ENCODE measurements at places on chromosomes 13 and 19.
A peak's percentile ranks its signal among the peaks of the same experiment; 100 is the strongest.

GRCh38 chr19:41334793-41335192 lies 18.9 kb downstream of the TGFB1 start:
- DNase-seq, result no peak

GRCh38 chr19:6970443-6970842 lies 50.8 kb downstream of the MBD3L2B start:
- DNase-seq, result no peak

DNA sequence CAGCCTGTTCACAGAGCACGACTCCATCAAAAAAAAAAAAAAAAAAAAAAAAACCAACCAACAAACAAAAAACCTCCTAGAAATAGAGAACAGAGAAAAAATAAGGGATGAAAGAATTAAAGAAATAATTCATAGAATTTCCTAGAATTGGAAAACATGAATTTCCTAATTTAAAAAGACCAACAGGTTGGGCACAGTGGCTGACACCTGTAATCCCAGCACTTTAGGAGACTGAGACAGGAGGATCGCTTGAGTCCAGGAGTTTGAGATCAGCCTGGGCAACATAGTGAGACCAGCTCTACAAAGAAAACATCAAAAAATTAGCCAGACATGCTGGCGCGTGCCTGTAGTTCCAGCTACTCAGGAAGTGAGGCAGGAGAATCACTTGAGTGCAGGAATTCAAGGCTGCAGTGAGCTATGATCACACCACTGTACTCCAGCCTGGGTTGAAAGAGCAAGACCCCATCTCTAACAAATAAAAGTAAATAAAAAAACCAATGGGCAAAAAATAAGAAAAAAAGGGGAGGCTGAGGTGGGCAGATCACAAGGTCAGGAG lies 6.5 kb downstream of the SPART start:
- no peak for DNase-seq

- DNase-seq, result no peak
Measured at GRCh38 chr13:97429681-97430081, 4.3 kb upstream of the RAP2A start.

DNA sequence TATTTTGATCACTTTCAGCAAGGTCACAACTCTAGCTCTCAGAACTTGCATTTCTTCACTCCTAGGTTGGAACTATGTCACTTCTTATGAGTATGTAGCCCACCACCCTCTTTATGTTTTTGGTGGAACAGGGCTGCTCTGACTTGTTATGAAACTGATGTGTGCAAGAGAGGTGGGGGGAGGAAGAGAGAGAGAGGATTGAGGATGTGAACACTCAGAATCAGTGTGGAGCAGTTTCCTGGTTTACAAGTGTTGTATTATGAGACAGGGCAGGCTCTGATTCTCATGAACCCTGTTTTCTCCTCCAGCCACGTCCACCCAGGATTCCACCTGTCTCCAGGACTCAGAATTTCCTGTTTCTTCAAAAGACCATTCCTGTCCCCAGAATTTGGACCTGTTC lies 16.1 kb downstream of the ZNF317 start:
- no peak for DNase-seq

GRCh38 chr19:7850945-7851622 lies 21.1 kb downstream of the EVI5L start:
- no peak for DNase-seq

- DNase-seq, result no peak
Measured at GRCh38 chr19:47094557-47095475, 18.8 kb downstream of the ZC3H4 start.

DNA sequence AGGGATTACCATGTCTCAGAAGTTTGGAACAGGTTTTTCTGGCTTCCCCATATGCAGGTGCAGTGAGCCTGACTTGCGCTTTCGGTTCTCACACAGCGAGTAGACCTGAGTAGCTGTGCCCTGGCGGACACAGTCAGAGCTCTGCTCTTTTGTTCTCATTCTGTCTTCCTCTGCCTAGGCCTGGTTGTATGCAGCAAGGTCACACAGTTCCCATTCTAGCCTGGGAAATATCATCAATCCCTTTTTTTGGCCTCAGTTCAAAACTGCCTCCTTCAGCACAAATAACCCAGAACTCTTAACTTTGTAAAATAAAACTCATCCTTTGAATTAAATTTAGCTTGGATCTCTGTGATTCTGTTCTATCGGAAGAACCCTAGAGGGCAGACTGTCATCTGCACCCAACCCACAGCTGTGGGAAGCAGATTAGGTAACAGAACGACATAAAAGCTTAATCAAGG lies 10.2 kb downstream of the OXGR1 start:
- DNase-seq, result no peak

GRCh38 chr13:25046985-25047511 lies 48.9 kb upstream of the PABPC3 start:
- DNase-seq, result peak; percentile 62

DNA sequence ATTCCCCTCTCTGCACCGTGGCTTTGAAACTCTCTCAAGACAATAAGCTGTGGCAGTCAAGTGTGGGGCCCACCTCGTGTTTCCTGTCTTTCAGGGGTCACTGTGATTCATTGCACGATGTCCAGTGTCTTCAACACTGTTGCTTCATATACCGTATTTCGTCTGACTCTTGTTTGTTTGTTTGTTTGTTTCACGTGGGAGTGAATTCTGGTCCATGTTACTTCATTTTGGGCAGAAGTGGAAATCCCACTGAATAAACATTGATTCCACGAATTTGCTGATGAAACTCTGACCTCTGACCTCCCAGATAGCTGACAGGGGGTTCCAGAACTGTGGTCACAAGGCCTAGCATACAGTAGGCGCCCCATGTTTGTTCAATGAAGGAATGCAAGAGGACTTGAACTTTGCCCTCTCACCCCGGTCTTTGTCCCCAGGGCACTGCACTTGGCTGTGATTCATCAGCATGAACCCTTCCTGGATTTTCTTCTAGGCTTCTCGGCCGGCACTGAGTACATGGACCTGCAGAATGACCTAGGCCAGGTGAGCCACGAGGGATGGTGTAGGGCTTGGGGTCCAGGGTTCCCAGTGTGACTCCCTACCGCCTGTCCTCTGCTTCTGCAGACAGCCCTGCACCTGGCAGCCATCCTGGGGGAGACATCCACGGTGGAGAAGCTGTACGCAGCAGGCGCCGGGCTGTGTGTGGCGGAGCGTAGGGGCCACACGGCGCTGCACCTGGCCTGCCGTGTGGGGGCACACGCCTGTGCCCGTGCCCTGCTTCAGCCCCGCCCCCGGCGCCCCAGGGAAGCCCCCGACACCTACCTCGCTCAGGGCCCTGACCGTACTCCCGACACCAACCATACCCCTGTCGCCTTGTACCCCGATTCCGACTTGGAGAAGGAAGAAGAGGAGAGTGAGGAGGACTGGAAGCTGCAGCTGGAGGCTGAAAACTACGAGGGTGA lies 5.1 kb downstream of the NFKBIB start:
- no peak for DNase-seq

- DNase-seq, result no peak
Measured at GRCh38 chr19:48867123-48867745, 1.2 kb downstream of the PLEKHA4 start.

DNA sequence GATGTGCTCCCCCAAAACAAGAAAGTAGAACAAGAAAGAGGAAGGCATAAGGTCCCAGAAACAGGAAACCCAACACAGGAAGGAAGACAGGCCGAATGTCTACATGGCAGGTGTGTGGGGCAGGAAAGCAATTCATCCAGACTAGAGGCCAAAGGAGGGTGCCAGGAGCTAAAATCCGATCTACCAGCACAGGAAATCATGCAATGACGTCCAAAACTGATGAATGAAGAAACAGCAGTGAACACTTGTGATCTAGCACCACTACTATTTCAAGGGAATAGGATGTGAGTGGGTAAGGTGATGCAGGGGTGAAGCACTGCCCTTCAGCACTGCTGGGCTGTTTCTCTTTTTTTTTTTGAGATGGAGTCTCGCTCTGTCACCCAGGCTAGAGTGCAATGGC lies 59.1 kb downstream of the DOCK9 start:
- no peak for DNase-seq

DNA sequence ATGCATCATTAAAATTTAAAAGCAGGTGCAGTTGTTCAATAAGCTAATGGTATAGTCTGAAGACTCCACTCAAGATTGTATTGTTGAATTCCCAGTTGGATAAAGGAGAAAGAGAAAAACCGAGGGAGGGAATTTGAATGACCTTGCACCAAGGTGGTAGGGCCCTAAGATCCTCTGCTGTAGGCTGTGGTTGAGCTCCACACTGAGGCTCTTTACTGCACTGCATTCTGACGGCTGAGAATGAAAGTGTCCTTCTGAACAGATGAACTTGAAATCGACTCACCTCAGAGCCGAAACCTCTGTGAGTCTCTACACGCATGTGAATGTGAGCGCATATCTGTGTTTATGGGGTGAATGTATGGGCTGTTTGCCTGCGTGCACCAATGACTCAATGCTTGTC lies 388.9 kb upstream of the DACH1 start:
- DNase-seq, result peak; percentile 40

- DNase-seq, result no peak
Measured at GRCh38 chr13:50529154-50529882, 314.2 kb downstream of the DLEU7 start.
